CD4-positive, CD25-positive, alpha-beta regulatory T cell (primary cell): ENCODE measurements at places on chromosomes 7 and 10. TPM values are rescaled to one million over a fixed set of nuclear protein-coding genes. Genes with fewer than 3 reads are reported as not detected.
A peak's percentile ranks its signal among the peaks of the same experiment; 100 is the strongest.

- no peak for DNase-seq
Observed at GRCh38 chr10:73886661-73887293, 12.4 kb upstream of the CAMK2G start.

TCAF2 gene
- 41.3 TPM for total RNA-seq

GRCh38 chr7:37354656-37355131 is 94.0 kb downstream of the ELMO1 start:
- DNase-seq, result no peak

GRCh38 chr10:75035975-75036708 is 75.3 kb upstream of the SAMD8 start:
- DNase-seq, result no peak

NEUROG3 gene
- total RNA-seq, result not detected

GRCh38 chr10:74150204-74150989 is at the start of gene AP3M1:
TSS of gene AP3M1 (minus strand) at chr10:74150828. CDS start at chr10:74138379, 12,449 bp downstream.
- DNase-seq, result peak; percentile 83

DNA sequence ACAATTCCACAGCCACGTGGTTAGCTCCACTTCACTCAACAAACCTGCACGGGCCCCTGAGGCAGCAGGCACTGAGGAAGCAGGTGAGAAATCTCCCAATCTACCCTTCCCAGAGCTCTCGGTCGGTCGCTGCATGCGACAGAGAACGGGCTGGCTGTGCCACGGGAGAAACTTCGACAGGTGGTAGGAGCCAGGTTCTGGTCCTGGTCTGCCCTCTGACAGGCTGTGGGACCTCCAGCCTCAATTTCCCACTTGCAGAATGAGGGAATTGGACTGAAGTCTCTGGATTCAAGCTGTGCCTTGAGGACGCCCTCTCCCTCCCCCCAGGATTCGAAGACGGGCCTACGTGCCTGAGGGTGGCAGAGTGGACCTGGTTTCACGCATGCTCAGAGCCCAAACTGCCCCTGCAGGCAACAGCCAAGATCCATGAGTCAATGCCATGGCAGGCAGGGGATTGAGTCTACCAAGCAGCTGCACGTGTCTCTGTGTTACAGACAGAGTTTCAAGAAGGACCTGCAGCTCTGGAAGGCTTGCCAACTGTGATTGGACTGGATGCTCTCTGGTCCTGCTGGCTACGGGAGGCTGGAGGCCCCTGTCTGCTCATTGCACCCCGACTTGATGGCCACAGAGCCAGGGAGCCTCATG is 215.0 kb downstream of the USP6NL start:
- no peak for DNase-seq

- no peak for DNase-seq
Observed at GRCh38 chr10:50315424-50315823, 64.1 kb upstream of the ASAH2 start.

DNA sequence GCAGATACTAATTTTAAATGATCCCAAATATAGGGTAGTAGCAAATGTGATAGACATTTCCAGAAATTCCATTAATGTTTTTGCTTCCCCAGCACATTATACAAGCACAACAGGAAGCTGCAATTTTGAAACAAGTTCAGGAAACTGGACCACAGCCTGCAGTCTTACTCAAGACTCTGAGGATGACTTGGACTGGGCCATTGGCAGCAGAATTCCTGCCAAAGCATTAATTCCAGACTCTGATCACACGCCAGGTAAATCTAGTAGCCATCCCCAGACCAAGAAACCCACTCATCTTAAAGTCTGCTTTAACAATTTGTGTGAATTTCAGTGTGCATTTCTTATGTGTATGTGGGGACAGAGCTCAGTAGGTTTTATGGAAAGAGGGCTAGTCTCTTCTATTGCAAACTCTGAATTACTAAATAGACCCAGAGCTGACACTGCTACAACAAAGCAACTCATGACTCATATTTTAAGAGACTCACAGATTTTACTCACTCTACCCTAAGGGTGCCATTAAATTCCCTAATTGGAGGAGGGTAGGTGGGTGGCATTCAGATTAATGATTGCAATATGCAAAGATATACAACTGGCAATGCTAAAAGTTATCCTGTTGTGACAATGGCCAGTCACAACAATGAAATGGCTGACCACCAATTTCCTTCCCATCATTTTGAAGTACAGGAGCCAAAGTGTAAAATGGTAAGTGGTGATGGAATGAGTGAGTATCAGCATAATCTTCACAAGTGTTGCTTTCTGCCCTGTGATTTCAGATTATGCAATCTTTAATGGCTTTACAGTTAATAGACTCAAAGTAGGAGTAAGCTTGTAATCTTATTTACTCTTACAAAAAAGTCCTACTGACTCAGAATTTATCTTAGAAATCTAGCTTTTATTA is 317.6 kb upstream of the PLXDC2 start:
- DNase-seq, result no peak

DNA sequence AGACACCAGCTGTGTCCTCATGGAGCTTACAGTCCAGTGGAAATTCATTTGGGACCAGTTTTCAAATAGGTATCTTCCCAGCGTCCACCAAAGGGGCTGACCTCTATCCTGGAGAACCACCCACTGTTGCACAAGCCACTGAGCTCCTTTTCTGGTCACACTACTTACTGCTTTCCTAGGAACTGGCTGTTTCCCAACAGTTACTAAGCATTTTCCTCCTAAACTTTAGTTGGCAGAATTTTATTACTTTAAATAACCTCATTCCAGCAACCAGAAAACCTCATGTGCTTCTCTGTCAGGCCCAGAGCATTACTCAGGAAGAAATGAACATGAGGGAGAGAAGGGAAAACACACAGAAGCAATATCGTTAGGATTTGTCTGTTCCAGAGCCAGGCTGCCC is 183.1 kb downstream of the GPAM start:
- no peak for DNase-seq

DNA sequence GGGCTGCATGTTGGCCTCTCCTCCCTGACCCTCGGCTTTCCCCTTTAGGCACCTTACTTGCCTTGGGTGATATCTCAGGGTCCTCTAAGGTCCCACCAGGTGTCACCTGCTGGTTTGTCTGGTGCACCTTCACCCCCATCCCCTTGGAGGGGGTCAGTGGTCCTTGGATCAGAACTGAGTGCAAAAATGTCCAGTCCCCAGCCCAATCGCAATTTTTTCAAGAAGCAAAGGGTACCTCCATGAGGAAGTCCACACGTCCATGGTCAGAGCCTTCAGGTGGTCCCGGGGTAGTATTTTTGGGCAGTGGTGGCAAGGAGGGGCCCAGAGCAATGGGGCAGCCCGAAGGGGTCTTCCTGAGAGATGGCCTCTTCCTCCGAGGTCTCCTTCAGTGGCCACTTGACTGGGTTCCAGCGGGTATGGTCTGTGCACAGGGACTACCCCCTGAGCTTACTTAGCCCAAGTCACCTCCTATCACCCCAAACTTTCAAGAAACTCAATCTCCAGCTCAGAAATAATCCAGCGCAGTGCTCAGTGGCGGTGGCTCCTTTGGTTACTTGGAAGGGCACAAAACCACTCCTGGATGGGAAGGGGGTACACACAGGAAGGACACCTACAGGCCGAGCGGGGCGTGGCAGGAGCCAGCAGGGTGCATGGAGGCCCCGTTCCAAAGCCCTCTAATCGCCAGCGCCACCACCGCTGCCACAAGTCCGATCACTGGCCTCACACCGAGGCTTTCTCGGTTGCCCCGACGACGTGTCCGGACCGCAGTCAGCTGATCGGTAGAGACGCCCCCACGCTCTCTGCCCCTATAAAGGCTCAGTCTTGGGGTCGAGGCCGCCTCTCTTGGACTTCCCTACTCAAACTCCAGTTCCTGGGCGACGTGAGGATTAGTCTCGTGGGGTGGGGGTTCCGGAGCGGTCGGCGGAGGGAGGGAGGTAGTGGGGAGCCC is 4.5 kb downstream of the SAP25 start:
- peak; percentile 37 for DNase-seq

ANXA8 gene
- not detected for total RNA-seq

TUBB8 gene
- total RNA-seq, result not detected

DNA sequence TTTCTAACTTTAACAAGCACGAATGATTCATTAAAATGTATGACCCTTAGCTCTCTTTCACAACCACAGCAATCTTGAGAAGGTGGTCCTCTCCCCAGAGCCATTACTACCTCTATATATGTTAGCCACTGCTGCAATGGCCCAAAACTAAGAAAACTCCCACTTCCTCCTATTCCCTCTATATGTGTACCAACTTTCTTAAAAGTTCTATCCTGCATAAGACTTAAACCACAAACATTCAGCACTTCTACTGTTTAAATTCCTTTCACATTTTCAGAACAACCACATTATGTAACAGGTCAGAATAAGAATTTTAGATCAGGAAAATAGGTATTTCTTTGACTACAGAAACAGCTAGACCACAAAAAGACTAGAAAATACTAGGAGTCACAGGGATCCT is 36.2 kb downstream of the WASL start:
- DNase-seq, result no peak

MYL10 gene
- total RNA-seq, result not detected

- DNase-seq, result no peak
Observed at GRCh38 chr10:78199005-78199725, 165.5 kb downstream of the RPS24 start.

GRCh38 chr7:16975712-16976111 is 93.9 kb upstream of the AGR3 start:
- no peak for DNase-seq

KMT2C gene
- 160 TPM for total RNA-seq

SHH gene
- not detected for total RNA-seq

GRCh38 chr7:21108182-21108581 is 319.7 kb upstream of the SP4 start:
- no peak for DNase-seq

GJD4 gene
- total RNA-seq, result not detected

GRCh38 chr7:55478700-55479099 is 93.6 kb downstream of the VOPP1 start:
- DNase-seq, result no peak

DNA sequence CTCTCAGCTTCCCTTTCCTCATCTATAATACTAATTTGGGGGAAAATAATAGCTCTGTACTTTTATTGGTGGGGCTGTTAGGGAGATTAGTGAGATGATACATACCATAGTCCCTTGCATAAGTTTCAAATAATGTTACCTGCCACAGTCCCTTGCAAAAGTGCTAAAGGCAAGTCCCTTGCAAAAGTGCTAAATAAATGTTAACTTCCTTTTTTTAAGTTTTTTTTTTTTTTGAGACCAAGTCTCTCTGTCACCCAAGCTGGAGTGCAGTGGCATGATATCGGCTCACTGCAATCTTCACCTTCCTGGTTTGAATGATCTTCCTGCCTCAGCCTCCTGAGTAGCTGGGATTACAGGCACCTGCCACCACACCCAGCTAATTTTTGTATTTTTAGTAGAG is 43.4 kb upstream of the SRGN start:
- DNase-seq, result no peak

GRCh38 chr7:100942045-100942774 is 7.1 kb upstream of the MUC3A start:
- no peak for DNase-seq

GRCh38 chr7:138658889-138659288 is 42.3 kb downstream of the SVOPL start:
- DNase-seq, result no peak

- no peak for DNase-seq
Observed at GRCh38 chr7:50138101-50138500, 45.1 kb upstream of the ZPBP start.

TRIM50 gene
- not detected for total RNA-seq

CYP2E1 gene
- 0.37 TPM for total RNA-seq

ZNF425 gene
- total RNA-seq, result 0.35 TPM

DNA sequence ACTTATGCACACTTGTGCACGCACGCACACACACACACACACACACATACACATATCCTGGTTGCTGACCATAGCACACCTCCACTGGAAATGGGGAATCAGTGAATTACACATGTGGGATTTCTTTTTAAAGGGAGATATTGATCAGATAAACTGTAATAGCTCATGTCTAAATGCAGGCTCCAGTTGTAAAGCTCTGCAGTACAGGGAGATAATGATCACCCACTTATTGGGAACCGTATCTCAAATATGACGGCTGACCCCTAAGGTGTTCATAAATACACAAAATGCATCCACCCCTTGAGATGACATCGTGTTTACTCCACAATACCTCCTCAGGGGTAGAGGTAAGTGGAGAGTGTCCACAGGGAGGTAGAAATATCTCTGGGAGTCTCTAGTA is 79.2 kb downstream of the PLXNA4 start:
- no peak for DNase-seq

DNA sequence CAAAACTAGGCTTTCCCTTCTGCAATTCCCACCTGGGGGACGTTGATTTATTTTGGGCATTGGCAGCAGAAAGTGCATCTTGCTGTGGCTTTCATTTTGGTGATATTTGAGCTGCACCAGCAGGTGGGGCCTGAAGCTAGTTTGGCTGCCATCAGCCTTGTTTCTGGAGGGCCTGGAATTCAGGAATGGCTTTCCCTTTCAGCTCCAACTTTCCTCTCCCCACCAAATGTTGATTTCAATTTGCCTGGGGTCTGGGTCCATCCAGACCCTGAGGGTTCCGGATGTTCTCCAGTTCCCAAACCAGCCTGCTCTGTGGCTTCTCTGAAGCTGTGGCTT is 640.4 kb downstream of the TYW1 start:
- DNase-seq, result no peak

DNA sequence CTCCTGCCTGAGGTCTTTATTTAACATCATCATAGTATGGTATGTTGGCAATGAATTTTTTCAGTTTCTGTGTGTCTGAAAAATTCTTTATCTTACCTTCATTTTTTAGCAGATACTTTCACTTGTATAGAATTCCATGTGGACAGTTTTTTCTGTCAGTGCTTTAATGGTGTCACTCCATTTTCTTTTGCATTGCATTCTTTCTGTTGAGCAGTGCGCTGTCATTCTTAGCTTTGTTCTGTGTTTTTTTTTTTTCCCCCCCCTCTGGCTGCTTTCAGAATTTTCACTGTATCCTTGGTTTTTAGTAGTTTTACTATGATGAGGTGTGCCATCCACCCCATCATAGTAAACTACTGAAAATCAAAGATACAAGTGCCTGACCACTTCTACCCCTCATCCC is 120.7 kb downstream of the LRMDA start:
- DNase-seq, result no peak

OR6V1 gene
- not detected for total RNA-seq
